ENCODE measurements at places on chromosomes 1 and 21.

- no peak for DNase-seq
Measured at GRCh38 chr1:246789454-246790339, 65.5 kb downstream of the SCCPDH start.

DNA sequence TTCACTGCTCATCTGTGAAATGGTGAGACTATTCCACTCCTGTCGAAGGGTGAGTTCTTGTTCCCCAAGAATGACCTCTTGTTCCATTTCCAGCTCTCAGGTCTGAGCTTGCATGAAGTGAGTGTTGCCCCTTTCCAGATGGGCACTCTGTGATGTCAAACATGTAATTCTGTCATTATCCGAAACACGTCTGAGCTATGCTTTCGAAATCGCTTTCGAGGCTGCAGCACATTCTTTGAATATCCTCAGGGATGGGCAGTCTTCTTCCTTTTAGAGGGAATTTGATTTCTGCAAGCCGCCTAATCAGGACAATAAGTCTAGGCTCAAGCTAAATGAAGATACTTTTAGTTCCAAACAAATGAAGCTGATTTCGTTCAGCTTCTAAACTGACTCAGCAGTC, 15.1 kb downstream of the NFASC start:
- no peak for DNase-seq

- DNase-seq = no peak
Measured at GRCh38 chr1:45200906-45201500, 5.4 kb downstream of the ZSWIM5 start.

GRCh38 chr1:220487297-220487820, 40.6 kb upstream of the MARK1 start:
- no peak for DNase-seq

GRCh38 chr1:156096640-156097391, 14.6 kb upstream of the MEX3A start:
- no peak for DNase-seq

DNA sequence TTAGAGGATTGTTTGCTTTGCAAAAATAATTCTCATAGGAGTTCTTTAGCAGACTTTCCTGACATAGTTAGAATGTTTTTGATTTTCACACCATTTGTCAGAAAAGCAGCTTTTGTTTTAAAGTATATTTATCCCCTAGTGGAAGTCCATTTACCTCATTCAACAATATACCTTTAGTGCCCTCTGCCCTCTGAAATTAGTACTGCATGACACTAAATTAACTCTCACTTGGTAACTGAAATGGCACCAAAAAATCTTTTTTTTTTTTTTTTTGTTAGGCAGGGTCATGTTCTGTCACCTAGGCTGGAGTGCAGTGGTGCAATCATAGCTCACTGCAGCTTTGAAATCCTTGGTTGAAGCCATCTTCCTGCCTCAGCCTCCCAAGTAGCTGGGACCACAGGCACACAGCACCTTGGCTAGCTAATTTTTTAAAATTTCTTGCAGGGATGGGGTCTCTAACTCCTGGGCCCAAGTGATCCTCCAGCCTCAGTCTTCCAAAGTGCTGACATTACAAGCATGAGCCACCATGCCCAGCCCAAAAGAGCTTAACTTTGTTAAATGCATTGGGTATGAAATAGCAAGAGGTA, 13.6 kb downstream of the LRRC42 start:
- DNase-seq = no peak

DNA sequence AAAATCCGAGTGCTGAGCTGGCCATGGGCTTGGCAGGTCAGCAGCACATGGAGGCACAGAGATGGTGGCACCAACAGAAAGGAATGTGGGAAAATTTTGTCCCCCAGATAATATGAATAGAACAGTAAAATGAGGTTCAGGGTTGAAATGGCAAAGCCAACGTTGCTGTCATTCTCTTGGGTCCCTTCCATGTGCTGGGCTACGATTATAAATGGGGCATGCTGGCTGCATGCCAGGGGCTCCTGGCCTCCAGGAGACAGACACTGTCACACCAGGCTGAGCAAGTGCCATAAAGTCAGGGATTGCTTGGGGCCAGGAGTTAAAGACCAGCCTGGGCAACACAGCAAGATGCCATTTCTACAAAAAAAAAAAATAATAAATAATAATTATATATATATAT, 77.1 kb downstream of the TOMM20 start:
- no peak for DNase-seq

- no peak for DNase-seq
Measured at GRCh38 chr1:228156515-228156881, 6.8 kb downstream of the GJC2 start.

DNA sequence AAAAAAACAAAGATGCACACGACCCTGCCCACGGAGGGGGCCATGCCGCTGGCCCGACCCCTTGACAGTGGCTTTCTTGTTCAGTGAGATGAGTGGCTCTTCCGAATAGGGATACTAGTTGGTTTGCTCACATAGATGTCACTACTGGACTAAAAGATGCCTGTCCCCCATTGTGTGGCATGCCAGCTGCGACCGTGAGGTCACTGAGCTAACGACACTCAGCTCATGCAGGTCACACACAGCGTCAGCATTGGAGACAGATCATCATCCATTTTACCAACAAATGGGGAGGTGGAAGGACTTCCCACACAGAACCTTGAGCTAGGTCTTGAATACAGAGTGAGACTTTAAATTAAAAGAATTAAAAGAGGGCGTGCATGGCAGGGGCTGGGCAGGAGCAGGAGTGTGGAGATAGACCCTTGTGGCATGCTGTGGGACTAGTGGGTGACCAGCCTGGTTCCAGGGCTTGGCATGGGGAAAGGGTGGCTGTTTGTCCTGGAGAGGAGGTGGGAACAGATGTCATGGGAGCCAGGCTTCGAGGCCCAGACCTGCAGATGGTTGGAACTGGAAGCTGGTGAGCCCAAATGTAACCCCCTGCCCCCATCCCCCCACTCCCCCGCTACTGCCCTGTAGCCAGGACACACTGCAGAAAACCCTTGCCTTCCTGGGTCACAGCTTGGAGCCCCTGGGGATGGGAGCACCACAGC, 12.4 kb downstream of the SLC1A7 start:
- no peak for DNase-seq

- no peak for DNase-seq
Measured at GRCh38 chr1:21325231-21325718, 35.0 kb upstream of the ECE1 start.

DNA sequence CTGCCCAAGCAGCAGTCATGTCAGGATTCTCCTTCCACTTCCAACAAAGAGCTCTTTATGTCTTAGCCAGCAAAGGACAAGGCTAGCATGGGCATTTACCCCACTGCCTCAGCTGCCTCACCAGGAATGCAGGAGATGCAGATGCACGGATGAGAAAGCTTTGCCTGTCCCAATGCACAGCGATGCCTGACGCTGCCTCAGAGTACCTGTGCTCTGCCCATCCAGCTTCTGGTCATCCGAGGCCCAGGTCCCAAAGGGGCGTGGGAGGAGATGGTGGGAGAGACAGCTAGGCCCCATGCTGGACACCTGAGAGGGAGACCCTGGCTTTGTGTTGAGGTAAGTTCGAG, 59.0 kb downstream of the IRF2BP2 start:
- DNase-seq = no peak

GRCh38 chr1:234311414-234311813, 61.8 kb upstream of the COA6 start:
- no peak for DNase-seq

GRCh38 chr1:161935264-161935663, 88.4 kb downstream of the OLFML2B start:
- no peak for DNase-seq

DNA sequence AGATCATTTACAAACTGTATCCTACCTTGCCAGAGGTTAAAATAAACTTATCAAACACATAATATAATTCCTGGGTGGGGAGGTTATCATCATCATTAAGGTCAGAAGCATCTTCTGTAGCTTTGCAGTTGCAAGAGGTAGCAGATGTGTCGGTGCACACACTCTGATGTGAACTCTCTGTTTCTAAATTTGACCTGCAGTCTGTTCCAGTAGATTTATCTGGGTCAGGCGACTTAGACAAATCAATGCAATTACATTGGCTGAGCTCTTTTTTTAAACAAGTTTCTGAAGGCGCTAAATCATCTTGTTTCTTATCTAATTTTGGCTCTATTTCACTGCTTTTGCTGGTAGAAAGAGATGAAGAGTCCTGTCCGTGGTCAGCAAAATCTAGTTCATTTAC, 70.4 kb downstream of the PRPF38A start:
- DNase-seq = no peak

- DNase-seq = no peak
Measured at GRCh38 chr21:28148400-28149064, 844.1 kb downstream of the LTN1 start.
